ENCODE measurements at places on chromosomes 16 and 17.

- DNase-seq: peak; percentile 82
Measured at GRCh38 chr17:48791128-48792032, 25.6 kb downstream of the TTLL6 start.

GRCh38 chr17:82940226-82941020, 100.6 kb upstream of the ZNF750 start:
- DNase-seq: peak; percentile 18

- no peak for DNase-seq
Measured at GRCh38 chr17:80822700-80823410, 168.8 kb upstream of the CHMP6 start.

DNA sequence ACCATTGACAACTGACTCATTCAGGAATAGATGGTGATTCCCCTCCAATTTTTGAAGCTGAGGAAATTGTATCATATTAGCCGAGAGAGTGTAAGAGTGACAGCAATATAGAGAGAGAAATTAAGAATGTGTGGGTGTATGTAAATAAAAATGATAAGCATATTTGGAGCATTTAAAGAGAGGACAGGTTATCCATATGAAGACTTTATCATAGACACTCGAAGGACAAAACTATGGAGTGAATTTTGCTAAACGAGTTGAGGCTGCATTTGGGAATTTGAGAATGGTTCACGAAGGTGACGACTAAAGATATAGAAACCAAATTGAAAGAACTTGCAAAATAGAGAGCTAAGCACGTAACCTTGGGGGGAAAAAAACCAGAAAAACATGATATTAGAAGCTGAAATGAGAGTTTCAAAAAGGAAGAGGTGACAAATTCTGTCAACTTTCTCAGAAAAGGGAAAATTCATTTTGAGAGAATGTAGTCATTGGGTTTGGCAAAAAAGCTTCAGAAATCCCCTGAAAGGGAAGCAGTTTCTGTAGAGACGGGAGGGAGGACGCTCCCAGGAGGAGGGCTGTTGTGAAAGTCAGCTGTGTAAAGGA, 129.7 kb downstream of the KCNJ2 start:
- DNase-seq: no peak

- DNase-seq: peak; percentile 50
Measured at GRCh38 chr17:44307387-44308186, 814 bp upstream of the RUNDC3A start.

DNA sequence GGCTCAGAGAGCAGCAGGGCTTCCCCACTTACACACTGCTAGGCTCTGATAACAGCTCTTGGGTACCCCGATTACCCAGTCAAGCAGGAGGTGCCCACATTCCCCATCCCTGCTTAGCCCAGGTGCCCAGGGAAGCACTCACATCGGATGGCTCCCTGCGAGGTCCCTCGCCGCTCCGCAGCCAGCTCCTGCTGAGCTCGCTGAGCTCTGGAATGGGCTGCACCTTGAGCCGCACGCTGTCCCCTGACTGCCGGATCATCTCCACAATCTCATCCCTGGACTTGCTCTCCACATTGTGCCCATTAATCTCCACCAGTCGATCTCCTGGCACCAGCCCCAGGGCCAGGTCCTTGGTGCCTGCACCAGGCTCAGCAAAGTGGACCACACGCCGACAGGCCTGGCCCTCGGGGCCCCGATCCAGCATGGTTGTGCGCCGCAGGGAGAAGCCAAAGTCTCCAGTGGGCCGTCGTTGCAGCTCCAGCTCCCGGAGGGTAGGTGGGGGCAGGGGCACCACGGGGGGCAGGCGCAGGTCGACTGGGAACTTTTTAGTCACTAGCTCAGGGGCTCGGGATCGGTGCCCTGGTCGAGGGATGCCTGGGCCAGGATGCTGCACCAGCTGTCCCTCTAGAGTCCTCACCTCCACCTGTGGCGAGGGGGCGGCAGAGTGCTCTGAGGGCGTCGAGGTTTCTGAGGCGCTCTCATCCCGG, 14.2 kb downstream of the MYO18A start:
- DNase-seq: no peak

- no peak for DNase-seq
Measured at GRCh38 chr17:40364121-40364861, at the start of gene GJD3. Gene GJD3 (minus strand): TSS chr17:40364737. CDS start chr17:40363815, 922 bp downstream.

DNA sequence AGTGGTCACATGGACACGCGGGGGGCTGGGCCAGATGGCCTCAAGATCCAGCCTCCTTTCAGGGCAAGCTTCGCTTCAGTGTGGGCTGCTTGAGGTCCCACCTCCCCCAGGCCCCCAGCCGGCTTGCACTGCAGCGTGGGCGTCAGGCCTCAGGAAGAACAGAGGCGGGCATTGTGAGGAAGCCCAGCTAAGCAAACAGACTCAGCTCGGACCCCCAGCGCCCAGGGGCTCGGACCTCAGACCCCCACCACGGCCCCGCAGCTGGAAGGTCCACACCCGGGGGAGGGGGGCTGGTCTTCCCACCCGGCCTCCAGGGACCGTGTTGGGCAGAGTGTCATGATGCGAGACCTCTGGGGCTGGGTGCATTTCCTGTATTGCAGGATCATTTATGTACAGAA, 24.7 kb upstream of the ZNF469 start:
- no peak for DNase-seq

DNA sequence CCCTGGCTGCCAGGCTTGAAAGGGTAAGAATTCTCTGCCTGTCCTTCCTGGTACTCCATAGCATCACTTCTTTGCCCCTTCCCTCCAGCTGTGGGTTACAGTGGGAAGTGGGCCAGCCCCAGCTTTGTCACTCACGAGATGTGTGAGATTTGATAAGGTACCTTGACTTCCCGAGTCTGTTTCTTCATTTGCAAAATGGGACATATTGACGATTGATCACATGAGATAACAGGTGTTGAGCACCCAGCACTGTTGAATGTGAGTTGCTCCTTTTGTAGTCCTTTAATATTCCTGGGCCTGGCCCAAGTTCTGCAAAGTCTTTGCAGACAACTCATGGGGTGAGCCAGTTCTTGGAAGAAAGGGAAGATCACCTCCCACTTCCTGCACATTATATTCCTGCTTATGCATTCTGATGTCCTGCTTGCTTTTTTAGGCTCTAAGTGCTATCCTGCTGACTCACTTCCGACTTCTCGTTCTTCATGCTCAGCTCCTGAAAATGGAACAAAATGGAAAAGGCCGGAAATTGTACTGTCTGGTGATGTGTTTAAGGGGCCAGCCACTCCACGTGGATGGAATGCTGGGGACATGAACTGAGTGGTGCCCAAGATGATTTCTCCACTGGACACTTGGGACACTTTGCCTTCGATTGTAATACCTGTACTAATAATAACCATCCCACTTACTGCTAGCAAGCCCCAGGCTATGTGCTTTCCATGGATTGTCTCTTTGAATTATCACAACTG, 8.3 kb upstream of the NLK start:
- DNase-seq: no peak

DNA sequence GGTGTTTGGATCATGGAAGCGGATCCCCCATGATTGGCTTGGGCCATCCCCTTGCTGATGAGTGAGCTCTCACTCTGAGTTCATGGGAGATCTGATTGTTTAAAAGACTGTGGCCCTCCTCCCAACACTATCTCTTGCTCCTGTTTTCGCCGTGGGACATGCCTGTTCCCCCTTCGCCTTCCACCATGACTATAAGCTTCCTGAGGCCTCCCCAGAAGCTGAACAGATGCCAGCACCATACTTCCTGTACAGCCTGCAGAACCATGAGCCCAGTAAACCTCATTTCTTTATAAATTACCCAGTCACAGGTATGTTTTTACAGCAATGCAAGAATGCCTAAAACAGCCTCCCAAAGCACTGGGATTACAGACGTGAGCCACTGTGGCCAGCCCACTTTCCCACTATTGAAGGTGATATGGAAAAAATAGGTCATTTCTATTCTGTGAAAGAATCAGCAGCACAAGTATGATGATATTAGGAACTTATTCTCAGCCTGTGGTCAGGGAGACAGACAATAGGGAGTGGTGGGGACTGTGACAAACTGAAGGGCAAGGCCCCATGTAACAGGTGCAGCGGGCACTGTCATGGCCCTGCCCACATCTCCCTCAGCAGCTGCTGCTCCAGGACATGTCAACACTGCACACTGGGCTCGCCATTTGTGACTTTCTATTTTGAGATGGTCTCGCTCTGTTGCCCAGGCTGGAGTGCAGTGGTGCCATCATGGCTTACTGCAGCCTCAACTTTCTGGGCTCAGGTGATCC, 33.7 kb upstream of the LITAF start:
- DNase-seq: no peak
